ENCODE measurements at places on chromosomes 2 and 18.
A peak's percentile ranks its signal among the peaks of the same experiment; 100 is the strongest.

DNA sequence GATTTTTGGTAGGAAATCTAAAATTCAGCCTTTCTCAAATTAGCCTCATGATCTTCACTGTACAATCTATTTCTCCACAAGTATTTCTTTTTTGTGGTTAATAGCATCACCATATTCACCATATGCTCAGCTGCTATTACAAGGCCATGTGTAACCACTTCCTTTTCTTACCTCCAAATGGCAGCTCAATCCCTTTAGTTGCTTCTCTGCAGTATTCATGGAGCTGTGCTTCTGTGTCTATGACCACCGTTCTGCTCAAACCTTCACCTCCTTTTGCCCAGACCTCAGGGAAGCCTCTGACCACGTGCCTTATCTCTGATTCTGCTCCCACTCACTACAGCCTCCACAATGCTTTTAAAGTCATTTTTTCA, 126.7 kb upstream of the TMEM200C start:
- DNase-seq, result no peak

DNA sequence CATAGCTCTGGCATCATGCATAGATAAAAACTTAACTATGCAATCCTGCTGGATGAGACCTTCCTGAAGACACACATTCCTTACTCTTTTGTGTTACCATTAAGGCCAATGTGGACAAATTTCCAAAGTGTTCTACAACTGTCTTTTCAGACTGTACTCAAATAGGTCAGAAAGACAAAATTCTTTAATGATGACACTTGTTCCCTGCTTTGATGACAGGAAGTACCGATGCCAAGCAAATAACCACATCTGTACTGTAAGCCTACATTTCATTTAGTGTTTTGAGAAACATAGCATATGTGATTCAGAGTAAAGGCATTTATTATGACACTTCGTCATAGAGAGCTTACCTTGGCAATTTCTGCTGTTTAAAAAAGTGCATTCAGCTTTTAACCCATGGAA, 55.0 kb downstream of the PMAIP1 start:
- no peak for DNase-seq

- DNase-seq, result no peak
Observed at GRCh38 chr2:238104691-238105371, 4.7 kb downstream of the ESPNL start.

GRCh38 chr2:118835746-118836410, 11.6 kb downstream of the EN1 start:
- DNase-seq, result no peak

DNA sequence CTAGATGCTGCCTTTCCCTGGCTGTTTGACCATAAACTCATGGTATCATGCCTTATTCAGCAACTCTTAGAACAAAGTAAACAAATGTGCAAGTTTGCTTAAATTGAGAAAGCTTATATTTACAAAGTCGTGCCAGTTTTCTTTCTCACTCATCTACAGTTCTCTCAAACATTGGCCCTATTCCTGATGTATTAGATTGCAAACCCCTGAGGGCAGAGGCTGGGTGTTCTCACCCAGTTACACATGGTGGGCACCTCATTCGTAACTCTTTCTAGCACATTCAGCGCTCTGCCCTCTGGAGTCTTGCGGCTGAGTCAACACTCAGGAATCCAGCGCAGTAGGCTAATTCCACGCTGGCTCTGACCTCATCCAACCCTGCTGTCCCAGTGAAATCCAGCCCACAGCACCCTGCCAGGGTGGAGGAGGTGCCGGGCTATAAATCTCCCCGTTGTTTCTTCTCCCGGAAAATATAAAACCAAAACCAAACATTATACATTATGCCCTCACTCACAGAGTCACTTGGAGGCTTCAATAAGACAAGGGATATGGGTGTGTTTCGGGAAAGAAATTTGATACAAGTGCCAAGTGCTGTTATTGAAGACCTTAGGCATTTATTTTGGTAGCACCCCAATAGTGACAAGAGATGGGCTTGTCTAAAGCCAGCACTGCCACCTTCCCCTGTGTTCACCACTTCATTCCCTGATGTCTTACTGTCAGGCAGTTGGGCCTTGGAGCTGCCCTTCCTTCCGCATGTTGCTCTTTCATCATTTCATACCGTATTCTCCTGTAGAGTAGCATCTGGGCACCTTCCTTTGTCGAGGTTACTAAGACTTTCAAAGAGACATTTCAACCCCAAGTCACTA, 287.4 kb downstream of the PRKCE start:
- peak; percentile 61 for DNase-seq

GRCh38 chr2:224085246-224085645, 46.2 kb upstream of the SERPINE2 start:
- no peak for DNase-seq

DNA sequence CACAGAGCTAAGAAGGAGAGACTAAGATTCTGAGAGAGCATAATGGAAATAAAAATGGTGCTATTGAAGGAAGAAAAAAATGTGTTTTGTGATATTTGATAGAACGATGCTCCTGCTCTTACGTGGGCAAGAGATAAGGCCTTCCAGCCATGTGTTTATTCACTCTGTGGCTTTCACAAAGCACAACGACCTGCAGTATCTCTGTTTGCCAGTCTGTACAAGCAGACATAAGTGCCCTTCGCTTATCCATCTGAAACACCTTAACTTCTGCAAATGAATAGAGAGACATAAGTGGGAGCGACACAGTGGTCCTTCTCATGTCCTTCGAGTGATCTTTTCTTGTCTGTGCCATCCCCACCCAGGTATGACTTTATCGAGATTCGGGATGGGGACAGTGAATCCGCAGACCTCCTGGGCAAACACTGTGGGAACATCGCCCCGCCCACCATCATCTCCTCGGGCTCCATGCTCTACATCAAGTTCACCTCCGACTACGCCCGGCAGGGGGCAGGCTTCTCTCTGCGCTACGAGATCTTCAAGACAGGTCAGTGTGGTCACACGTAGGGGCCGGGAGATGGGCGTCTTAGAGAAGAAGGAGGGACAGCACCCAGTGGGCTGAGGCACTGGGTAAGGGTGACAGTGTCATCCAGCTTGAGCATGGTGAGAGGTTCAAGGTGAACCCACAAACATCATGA, 33.7 kb downstream of the NRP2 start:
- DNase-seq, result no peak

GRCh38 chr2:39479696-39480095, 42.6 kb upstream of the MAP4K3 start:
- no peak for DNase-seq

DNA sequence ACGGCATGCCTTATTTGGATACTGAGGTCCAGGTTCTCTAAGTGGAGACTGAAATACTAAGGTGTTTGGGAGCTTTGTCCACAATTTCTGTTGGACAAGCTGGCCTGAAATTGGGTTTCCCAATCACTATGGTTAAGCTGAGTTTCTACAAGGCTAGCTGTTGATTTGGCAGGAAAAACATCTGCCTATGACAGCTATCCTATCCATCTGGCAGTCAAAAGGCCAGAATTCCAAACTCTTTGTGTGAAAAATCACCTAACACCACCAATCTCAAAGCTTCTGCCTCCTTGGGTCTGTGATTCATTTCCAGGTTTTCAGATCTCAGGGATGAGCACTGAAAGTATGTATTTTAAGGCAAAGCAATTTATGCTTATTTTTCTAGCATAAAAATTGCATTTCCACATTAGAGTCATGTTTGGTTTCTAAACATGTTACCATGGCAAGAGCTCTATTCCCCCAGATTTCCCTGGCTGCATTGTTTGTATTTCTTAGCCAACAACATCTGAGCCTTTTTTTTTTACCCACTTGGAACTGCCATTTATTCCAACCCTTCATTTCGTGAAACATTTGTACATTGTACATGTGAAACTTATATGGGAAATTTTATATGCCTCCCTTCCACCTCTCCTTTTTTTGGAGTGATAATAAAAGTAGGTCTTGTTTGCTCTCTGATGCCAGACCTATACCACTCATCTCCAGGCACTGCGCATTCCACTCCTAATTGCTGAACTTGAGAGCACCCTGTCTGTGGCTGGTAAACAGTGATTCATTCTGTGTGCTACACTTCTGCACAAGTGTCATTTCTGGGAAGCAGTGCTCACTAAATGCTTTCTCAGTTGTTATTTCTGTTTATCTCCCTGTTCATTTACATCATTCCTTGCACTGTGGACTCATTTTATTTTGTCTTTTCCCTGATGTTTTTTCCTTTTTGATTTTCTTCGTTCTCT, 15.9 kb upstream of the CCDC85A start:
- no peak for DNase-seq

DNA sequence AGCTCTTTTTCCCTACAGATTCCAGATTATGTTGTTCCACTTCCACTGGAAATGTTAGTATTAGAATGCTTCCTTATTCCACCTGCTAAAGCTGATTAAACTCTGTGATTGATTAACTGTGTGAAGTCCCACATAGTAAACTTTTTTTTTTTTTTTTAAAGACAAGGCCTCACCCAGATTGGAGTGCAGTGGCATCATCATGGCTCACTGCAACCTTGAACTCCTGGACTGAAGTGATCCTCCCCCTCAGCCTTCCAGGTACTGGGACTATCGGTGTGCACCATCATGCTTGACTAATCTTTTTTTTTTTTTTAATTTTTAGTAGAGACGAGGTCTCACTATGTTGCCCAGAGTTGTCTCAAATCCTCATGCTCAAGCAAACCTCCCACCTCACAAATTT, 108.5 kb upstream of the RBMS1 start:
- no peak for DNase-seq

DNA sequence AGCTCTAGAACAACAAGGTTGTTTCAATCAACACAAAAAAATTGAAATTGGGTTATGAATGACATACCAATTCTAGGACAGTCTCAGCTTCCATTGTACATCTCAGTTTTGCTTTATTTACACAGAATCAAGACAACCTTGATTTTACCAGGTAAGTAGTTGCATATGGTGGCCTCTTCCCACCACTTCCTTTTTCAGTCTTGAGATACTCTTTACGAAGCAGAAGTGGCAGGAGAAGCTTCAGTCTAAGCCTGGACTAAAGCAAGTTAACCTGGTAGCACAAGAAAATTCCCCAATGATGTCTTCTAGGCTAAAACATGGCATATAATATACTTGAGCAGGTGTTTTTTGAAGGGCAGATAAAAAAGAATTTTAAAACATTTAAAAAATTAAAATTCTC, 10.7 kb upstream of the FAM136A start:
- no peak for DNase-seq

- peak; percentile 53 for DNase-seq
Observed at GRCh38 chr18:26547646-26548414, 523 bp downstream of the KCTD1 start.

DNA sequence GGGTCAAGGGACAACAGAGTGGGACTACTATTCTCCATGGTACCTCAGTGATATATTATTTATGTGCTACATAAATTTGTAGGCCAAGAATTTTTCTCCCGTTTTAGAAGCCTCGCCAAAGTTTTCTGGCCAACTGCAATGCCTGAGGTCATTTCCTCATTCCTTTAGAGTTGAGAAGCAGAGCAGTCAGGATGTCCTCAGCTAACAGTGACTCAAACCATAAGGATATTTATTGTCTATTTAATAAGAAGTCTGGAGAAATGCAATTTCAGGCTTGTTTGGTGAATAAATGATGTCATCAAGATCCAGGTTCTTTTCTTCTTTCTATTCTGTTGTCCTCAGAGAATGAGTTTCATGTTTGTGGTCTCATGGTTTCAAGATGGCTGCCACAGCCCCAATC, 91.0 kb downstream of the ADCYAP1 start:
- peak; percentile 77 for DNase-seq

DNA sequence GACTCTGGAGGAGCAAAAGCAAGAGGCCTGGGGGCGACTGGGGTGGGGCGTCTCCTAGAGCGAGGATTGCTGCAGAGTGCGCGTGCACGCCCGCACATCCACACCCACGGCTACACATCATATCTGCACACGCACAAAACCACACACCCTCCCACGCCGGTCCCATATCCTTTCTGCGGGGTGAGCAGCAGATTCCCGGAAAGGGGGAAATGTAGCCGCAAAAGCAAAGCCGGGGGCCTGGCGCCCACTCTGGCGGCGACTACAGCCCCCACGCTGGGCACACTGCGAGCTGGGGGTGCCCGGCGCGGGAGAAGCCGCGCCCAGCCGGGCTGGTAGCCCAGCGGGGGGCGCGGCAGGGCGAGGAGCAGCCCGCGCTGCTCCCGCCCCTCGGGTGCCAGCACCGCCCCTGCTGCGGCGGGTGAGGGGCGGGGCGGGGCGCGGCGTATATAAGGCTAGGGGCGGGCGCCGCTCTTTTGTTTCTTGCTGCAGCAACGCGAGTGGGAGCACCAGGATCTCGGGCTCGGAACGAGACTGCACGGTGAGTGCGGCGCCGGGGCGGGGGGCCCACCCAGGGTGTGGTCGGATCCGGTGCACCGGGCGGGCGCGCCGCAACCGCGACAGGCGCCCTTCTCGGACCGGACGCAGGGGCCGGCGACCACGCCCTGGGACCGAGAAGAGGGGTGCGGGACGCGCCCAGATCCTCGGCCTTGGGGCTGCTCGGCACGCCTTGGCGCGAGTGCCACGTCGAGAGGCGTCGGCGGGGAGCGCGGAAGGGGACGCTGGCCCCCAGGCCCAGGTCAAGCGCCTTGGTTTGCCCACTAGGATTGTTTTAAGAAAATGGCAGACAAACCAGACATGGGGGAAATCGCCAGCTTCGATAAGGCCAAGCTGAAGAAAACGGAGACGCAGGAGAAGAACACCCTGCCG, at the start of gene TMSB10:
TSS of gene TMSB10 (plus strand) at position 476 of the 927 bp plus-strand sequence.
- DNase-seq, result peak; percentile 74

DNA sequence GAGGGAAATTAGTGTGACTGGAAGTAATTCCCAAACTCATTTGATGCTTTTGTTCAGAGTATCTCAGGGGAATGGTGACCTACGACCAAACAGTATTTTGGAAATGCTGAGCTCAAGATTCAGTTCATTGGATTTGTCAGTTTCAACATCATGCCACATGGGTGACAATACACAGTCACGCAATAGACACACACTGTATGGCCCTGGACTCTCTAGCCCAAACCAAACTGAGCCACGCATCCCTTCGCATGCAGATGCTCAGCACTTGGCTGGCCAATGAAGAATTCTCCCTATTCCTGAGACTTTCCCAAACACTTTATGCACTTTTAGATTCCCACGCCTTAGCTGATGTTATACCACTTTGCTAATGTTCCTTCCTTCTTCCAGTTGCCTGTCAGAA, 10.0 kb downstream of the PDE1A start:
- no peak for DNase-seq

DNA sequence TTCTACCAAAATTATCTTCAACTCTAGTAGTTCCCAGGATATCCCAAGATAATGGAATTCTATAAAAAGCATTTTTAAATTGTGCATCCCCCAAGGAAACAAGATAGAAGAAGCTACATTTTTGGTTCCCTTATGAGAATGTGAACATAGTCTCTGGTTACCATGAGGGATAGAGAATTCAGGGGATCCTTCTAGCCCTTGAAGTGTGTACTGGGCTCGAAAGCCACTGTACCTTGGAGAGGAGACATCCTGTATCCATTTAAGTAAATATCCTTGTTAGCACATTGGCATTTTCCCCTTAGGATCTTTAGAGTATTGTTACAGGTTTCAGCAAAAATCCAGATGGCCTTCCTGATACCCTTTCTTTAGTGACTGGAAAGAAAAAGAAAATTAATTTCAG, 228.5 kb downstream of the RTP5 start:
- DNase-seq, result no peak

DNA sequence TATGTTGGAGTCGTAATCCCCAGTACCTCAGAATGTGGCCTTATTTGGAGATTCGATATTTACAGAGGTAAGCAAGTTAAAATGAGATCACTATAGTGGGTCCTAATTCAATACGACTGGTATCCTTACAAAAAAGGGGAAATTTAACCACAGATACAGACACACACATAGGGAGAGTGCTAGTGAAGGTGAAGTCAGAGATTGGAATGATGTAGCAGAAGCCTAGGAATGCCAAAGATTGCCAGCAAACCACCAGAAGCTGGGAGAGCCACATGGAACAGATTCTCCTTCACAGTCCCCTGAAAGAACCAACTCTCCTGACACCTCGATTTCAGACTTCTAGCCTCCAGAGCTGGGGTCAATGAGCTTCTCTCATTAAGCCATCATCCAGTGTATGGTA, 17.7 kb upstream of the ACTR3 start:
- DNase-seq, result peak; percentile 39

All from fibroblast of skin of left biceps (primary cell).